Mesenchymal stem cell (in vitro differentiated cells and primary cell): ENCODE measurements at places on chromosomes 7 and 10.

DNA sequence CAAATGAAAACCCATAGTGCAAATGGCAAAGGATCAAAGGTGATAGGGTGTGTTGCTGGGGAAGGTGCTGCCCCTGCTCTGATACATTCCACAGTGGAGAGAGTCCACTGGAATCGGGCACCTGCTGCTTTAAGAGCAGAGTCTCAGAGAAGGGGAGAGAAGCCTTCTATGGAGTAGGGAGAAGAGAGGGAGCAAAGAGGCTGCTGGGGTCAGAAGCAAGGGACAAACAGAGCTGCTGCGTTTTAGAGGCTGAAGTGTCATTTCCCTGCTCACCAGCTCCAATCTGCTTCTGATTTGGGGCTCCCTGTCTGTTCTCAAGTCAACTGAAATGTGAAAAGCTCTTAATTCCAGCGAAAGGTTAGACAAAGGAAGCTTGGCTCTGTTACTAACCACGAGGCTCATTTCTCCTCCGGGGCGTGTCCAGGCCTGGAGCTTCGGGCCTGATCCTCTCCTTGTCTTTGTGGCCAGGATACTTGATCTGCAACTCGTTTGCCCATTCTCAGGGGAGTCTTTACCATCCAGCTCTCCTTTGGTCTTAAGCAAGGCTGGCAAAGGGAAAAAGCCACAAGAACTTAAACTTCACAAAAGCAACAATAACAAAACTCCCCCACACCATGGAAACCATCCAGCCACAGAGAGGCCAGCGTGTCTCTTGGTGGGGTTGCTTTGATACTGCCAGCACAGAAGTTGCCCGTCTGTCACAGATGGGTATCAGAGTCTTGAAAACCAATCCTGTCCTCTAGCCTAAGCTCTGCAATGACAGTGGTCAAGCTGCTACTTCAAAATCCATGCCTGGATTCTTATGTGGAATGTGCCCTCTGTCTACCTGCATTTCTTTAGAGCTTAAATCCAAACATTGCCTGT is 692.6 kb downstream of the SUGCT start:
- peak overlapping the region; percentile 31 for H3K4me3 ChIP-seq
- peak; percentile 16 for DNase-seq
- no peaks in the 10 kb centered on the region for H3K27me3 ChIP-seq
- peak overlapping the region; percentile 87 for H3K27ac ChIP-seq

DNA sequence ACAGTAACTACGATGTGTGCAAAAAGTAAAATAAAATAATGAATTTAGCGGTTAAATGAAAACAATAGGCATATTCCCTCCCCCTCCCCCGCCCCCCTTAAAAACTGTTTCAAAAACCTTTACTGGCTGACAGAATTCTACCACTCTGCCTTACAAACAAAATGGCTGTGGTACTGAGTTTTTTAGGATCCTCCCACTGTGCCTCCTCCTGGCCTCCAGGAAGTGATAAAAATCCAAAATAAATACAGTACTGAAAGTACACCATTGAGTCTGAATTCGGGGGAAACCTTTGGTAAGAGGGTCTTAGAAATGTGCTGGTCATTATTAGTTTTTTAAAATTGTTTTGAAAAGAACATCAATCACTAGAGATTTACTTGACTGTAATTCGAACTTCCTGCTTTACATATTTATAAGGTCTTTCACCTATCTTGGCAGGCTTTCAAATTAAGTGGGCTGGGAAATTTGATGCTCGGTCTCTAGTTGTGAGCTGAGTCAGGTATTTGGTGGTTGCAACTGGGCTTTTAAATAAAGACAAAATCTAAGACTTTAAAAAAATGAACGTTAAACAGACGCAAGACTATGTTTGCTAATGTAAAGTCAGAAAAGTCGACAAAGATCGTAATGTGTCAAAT is 32.5 kb upstream of the EPC1 start:
- DNase-seq: peak; percentile 51
- peaks cover 2% of the 10 kb centered on the region for H3K4me1 ChIP-seq
- H3K4me3 ChIP-seq: no peak overlapping the region
- peak overlapping the region; percentile 93 for H3K27ac ChIP-seq

DNA sequence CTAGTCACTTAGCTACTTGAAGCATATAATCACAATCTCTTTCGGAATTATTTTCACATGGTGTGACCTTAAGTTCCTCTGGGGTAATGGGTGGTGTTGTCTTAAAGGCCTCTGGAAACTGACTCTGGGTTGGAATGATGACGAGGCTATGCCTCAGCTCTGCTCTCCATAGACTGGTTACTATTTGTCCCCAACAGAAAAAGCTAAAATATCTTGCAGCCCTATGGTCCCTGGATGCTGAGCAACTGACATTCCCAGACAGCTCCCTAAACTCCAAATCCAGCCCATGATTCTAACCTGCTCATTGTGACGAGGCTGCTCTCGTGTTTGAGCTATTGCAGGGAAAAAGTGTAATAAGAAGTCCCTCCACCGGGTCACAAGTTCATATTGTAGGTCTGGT is 51.6 kb downstream of the HBP1 start:
- no peaks in the 10 kb centered on the region for H3K36me3 ChIP-seq
- H3K4me3 ChIP-seq: no peak overlapping the region
- no peaks in the 10 kb centered on the region for H3K4me1 ChIP-seq
- DNase-seq: no peak
- no peak overlapping the region for H3K27ac ChIP-seq
- H3K27me3 ChIP-seq: no peaks in the 10 kb centered on the region

GRCh38 chr10:90020506-90020905 is 319.1 kb downstream of the KIF20B start:
- no peaks in the 10 kb centered on the region for H3K36me3 ChIP-seq
- no peak overlapping the region for H3K27ac ChIP-seq
- H3K4me3 ChIP-seq: no peak overlapping the region
- H3K4me1 ChIP-seq: no peaks in the 10 kb centered on the region
- no peaks in the 10 kb centered on the region for H3K27me3 ChIP-seq

GRCh38 chr10:49631975-49632374 is 18.1 kb downstream of the CHAT start:
- peaks cover 84% of the 10 kb centered on the region for H3K27me3 ChIP-seq
- DNase-seq: no peak
- no peak overlapping the region for H3K27ac ChIP-seq
- H3K4me1 ChIP-seq: peaks cover 5% of the 10 kb centered on the region
- H3K36me3 ChIP-seq: no peaks in the 10 kb centered on the region

- no peaks in the 10 kb centered on the region for H3K4me1 ChIP-seq
- peaks cover 42% of the 10 kb centered on the region for H3K36me3 ChIP-seq
- H3K4me3 ChIP-seq: no peak overlapping the region
- no peak for DNase-seq
Observed at GRCh38 chr7:132150711-132151110, 425.6 kb downstream of the PLXNA4 start.

GRCh38 chr7:150511048-150511447 is 3.6 kb upstream of the GIMAP7 start:
- DNase-seq: no peak
- H3K36me3 ChIP-seq: no peaks in the 10 kb centered on the region
- H3K4me3 ChIP-seq: no peak overlapping the region
- no peaks in the 10 kb centered on the region for H3K27me3 ChIP-seq
- H3K27ac ChIP-seq: no peak overlapping the region
- no peaks in the 10 kb centered on the region for H3K4me1 ChIP-seq

- H3K4me3 ChIP-seq: no peak overlapping the region
- peaks cover 35% of the 10 kb centered on the region for H3K36me3 ChIP-seq
- H3K27ac ChIP-seq: no peak overlapping the region
- no peak for DNase-seq
- H3K4me1 ChIP-seq: no peaks in the 10 kb centered on the region
Observed at GRCh38 chr7:40033826-40034225, 83.8 kb downstream of the CDK13 start.

DNA sequence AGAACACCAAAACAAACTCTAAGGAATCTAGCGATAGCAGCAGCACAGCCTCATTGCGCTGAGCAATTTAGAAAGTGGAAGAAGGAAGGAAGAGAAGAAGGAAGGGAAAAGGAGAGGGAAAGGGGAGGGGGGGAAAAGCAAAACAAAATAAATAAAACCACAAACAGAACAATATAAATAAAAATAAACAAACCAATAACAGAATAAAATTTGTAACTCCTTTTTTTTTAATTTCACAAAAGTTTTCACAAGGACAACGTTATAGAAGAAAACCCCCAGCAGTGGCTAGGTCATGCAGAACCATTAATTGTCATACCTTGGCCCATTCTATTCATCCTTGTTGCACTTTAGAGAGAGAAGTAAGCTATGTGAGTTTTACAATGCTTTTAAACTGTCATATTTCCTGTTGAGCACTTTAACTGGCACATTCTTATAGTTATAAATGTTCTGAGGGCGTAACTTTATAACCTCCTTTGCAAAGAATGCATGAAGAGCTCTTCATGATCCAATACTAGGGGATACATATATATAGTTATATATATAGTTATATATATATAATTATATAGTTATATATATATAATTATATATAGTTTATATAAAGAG is 752.8 kb downstream of the KCNMA1 start:
- H3K4me3 ChIP-seq: no peak overlapping the region
- DNase-seq: no peak
- H3K4me1 ChIP-seq: peaks cover 2% of the 10 kb centered on the region
- H3K27ac ChIP-seq: no peak overlapping the region

- no peak overlapping the region for H3K27ac ChIP-seq
- peaks cover 2% of the 10 kb centered on the region for H3K4me1 ChIP-seq
- no peaks in the 10 kb centered on the region for H3K27me3 ChIP-seq
- DNase-seq: peak; percentile 9
- no peak overlapping the region for H3K4me3 ChIP-seq
Observed at GRCh38 chr7:134302120-134302519, 14.6 kb downstream of the SLC35B4 start.

GRCh38 chr7:152674860-152675758 is 832 bp downstream of the XRCC2 start:
- no peaks in the 10 kb centered on the region for H3K36me3 ChIP-seq
- no peaks in the 10 kb centered on the region for H3K27me3 ChIP-seq
- H3K4me1 ChIP-seq: peaks cover 5% of the 10 kb centered on the region

- H3K4me1 ChIP-seq: peaks cover 12% of the 10 kb centered on the region
- no peak overlapping the region for H3K4me3 ChIP-seq
- DNase-seq: no peak
- no peak overlapping the region for H3K27ac ChIP-seq
- H3K27me3 ChIP-seq: peaks cover 6% of the 10 kb centered on the region
- no peaks in the 10 kb centered on the region for H3K36me3 ChIP-seq
Observed at GRCh38 chr10:113947184-113948041, 93.0 kb downstream of the NHLRC2 start.

GRCh38 chr7:158646766-158647474 is 57.7 kb downstream of the NCAPG2 start:
- peaks cover 5% of the 10 kb centered on the region for H3K36me3 ChIP-seq
- no peak overlapping the region for H3K4me3 ChIP-seq
- peaks cover 2% of the 10 kb centered on the region for H3K4me1 ChIP-seq
- no peak overlapping the region for H3K27ac ChIP-seq

- H3K4me1 ChIP-seq: no peaks in the 10 kb centered on the region
- no peaks in the 10 kb centered on the region for H3K27me3 ChIP-seq
- H3K4me3 ChIP-seq: no peak overlapping the region
- no peak for DNase-seq
Observed at GRCh38 chr7:82156168-82156567, 287.4 kb downstream of the CACNA2D1 start.

DNA sequence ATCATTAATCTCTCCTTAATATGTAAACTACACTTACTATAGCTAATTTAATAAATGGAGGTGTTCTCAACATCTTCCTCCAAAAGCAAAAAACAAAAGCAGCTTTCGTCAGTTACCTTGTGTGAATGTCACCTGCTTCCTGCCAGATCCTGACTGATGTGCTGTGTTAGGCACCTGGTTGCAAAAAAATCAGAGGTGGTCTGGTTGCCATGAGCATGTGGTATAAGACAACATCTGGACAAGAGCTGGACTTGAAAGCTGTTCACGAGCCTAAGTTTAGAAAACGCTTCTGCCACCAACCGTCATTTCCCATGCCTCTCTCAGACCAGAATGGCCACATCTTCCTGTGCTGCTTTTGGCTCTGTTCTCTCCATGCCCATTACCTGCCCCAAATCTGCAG is 42.0 kb upstream of the GGCT start:
- no peak overlapping the region for H3K27ac ChIP-seq
- DNase-seq: no peak
- H3K4me1 ChIP-seq: peaks cover 3% of the 10 kb centered on the region
- peaks cover 60% of the 10 kb centered on the region for H3K36me3 ChIP-seq
- H3K4me3 ChIP-seq: no peak overlapping the region
- H3K27me3 ChIP-seq: no peaks in the 10 kb centered on the region

- no peaks in the 10 kb centered on the region for H3K27me3 ChIP-seq
- no peaks in the 10 kb centered on the region for H3K36me3 ChIP-seq
- H3K4me1 ChIP-seq: no peaks in the 10 kb centered on the region
- H3K4me3 ChIP-seq: no peak overlapping the region
- H3K27ac ChIP-seq: no peak overlapping the region
- DNase-seq: no peak
Observed at GRCh38 chr7:9889554-9889953, 1084.1 kb upstream of the PHF14 start.

GRCh38 chr10:116197946-116198675 is 74.9 kb downstream of the GFRA1 start:
- H3K27me3 ChIP-seq: no peaks in the 10 kb centered on the region
- H3K36me3 ChIP-seq: peaks cover 13% of the 10 kb centered on the region
- no peak overlapping the region for H3K27ac ChIP-seq
- no peak overlapping the region for H3K4me3 ChIP-seq
- no peaks in the 10 kb centered on the region for H3K4me1 ChIP-seq

DNA sequence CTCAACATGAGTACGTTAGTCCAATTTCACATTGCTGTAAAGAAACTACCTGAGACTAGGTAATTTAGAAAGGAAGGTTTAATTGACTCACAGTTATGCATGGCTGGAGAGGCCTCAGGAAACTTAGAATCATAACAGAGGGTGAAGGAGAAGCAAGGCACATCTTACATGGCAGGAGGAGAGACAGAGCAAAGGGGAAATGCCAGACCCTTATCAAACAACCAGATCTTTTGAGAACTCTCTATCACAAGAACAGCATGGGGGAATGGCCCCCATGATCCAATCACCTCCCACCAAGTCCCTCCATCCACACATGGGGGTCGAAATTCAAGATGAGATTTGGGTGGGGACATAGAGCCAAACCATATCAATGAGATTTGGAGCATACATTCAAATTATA is 34.6 kb upstream of the PDSS1 start:
- no peaks in the 10 kb centered on the region for H3K36me3 ChIP-seq
- no peak overlapping the region for H3K4me3 ChIP-seq
- DNase-seq: no peak
- H3K4me1 ChIP-seq: no peaks in the 10 kb centered on the region

GRCh38 chr7:149147752-149148653 is 750 bp downstream of the ZNF398 start:
- H3K27ac ChIP-seq: peak overlapping the region; percentile 42
- no peaks in the 10 kb centered on the region for H3K27me3 ChIP-seq
- H3K36me3 ChIP-seq: peaks cover 4% of the 10 kb centered on the region
- peak overlapping the region; percentile 90 for H3K4me3 ChIP-seq
